AG04450 (cell line): ENCODE measurements at places on chromosomes 11 and 22.

- DNase-seq, result no peak
These were observed 35.1 kb downstream of the GRIA4 start for GRCh38 chr11:105644839-105645573.

DNA sequence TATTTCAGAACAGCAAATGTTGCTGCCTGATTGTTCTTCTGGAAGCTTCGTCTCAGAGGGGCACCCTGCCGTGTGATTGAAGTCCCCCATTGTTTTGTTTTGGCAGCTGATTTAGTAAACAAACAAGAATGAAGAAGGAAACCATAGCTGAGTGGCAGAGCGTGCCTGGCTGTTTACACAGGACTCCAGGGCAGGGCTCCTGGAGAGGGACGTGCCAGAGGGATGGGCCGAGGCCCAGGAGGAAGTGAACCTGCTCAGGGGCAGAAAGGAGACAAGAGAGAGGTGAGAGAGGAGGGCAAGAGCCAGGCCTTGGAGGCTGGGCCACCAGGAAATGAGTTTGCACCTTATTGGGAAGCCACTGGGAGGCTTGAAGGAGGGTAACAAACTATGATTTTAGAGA, 85.5 kb upstream of the B3GAT1 start:
- no peak for DNase-seq

- no peak for DNase-seq
These were observed 75.0 kb downstream of the CDKN1C start for GRCh38 chr11:2810411-2811205.

DNA sequence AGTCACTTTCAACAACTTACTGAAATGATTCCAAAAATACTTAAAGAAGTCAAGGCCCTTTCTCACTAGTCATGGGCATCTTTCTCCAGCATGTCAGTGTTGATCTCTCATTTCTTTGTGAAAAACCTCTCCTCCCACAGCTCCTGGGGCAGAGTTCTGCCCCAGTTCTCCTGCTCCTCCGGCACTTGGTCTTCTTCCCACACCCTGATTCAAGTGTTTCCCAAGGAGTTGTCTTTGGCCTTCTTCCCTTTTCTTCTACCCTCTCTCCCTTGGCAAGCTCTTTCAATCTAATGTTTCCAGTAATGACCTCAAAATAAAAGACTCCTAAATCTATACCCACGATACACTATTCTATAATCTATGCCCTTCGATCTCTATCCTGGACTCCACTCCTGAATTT, 42.1 kb upstream of the CCDC34 start:
- DNase-seq, result no peak

DNA sequence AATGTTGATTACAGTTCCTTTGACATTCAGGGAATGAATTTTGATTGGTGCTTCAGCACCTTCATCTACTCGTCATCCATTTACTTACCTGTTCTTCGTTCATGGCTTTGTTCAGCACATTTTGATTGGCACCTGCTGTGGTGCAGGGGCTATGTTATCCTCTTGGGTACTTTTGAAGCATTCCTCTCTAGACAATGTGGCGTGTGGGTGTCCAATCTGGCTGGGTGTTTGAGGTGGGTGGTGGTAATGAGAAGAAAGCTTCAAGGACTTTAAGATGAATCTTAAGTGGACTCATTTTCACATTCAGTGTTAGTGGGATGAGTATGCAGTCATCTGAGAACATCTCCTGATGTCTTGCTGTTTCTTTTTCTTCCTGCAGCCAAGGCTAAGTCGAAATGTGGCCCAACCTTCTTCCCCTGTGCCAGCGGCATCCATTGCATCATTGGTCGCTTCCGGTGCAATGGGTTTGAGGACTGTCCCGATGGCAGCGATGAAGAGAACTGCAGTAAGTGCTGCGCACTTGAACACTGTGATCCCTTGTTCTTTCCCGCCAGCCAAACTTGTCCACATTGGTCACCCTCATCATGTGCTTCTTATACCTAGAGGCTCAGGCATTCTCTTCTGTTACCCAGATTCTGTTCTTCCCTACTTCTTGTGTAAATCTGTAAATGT, 137.5 kb downstream of the LDLRAD3 start:
- no peak for DNase-seq

DNA sequence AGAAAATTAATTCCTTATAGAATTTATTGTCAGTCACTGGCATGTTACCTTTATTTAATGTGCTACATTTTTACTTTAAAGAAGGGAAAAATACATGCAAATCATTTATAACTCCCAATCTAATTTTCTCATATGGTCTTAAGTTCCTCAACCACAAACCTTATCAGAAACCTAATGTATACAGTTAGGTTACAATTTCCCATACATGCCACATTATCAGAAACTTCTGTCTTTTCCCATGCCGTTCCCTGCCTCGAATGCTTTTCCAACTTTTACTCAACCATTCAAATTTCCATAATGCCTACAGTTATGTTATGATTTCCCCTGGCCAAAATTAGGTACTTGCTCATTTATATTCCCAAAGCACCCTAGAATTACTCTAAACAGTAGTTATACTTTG, 13.5 kb downstream of the RSF1 start:
- no peak for DNase-seq
